Endodermal cell (in vitro differentiated cells): ENCODE measurements at places on chromosomes 6 and 20.

DNA sequence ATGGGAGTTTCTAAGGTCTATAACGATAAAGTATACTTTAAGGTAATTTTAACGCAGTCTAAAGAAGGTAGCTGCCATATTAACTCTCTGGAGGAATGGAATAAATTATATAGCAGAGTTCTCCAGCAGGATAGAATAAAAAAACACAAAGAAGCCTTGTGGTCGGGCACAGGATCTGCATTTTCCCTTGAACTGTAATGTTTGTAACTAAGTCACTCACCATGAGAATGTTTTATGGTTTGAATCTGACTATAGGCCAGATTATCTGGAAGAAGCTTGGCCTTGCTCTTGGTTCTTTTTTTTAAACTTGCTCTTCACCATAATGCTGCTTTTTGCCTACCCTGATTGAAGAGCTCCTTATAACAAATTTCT is 238.8 kb upstream of the NOX3 start:
- no peak for DNase-seq

DNA sequence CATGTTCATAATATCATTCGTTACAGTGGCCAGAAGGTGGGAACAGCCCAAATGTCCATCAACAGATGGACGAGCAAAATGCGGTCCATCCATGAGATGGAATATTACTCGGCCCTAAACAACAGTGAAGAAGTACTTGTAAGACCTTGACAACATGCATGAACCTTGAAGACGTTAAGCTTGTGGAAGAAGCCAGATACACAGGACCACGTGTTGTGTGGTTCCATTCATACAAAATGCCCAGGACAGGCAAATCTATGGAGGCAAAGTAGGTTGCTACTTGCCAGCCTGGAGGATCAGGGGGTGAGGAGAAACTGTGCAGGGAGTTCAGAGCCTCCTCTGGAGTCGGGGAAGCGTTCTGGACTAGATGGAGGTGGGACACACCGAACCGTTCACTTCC is 207.1 kb downstream of the ERMARD start:
- DNase-seq, result peak; percentile 31

DNA sequence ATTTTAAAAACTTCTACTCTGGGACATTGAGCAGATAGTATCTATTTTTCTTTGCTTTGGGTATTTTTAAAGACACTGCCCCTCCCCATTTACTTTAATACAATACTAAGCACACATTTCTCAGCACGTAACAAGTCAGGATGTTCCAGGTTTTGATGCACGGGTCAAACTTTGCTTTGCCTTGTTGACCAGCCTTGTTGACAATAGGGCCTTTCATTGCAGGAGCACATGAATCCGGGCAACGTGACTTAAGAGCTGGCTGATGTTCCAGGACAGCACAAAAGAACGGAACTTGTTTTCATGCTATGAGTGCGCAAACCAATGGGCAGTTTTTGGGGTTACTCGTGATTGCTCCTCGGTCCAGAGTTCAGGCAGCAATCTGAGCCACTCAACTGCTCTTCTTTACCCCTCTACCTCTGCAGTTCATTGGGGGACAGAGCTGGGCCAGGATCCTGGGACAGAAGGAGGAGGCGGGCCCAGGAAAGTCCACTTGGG is 78.6 kb upstream of the SLC22A16 start:
- no peak for DNase-seq

DNA sequence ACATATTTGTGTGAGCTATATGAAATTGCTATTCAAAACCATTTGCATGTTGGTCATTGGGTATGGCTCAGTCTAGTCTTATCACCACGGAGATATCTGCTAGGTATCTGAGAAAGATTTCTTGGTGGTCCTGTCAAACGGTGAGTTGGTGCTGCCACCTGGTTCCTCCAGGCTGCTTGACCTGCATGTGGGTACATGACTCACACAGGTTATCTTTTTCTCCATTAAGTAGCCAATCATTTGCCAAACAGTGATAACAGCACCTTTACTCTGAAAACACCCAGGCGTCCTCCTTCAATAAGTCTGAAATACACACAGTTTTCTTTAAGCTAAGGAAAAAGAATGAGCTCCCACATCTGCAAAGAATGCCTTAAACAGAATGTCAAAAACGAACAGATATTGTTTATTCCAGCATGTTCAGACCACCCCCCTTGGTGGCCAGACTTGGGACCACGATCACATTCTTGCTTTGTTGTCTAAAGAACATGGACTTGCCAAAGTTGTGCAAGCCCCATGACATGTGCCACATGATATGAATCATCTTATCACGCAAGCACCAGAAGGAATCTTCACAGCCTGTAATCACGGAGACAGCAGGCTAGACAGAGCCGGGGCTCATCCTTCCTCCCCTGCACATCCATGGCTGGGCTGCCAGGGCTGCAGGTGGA is 200.7 kb upstream of the THBS2 start:
- DNase-seq, result no peak

- peak; percentile 49 for DNase-seq
Observed at GRCh38 chr6:155171747-155172449, 91.9 kb upstream of the CLDN20 start.
